ENCODE measurements at places on chromosomes 11 and 22.

GRCh38 chr11:101446238-101446637 lies 137.6 kb downstream of the TRPC6 start:
- no peak for DNase-seq

- no peak for DNase-seq
Measured at GRCh38 chr22:39662686-39663052, 92.1 kb downstream of the CACNA1I start.

DNA sequence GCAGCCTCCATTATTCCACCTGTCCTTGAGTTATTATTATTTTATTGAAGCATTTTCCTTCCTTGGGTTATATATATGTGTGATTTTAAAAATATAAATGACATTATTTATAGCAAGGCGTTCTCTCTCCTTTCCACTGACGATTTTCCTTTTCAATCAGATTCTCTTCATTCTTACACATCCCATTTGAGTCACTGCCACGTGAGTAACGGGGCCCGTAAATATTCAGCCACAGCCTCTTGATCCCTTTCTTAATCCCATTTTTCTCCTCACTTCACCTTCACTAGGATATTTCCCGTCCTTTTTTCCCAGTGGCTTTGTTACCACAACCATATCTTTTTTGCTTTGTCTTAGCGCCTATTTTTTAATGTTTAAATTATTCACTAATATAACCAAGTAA lies 396.2 kb downstream of the NTM start:
- no peak for DNase-seq

GRCh38 chr11:119446871-119447663 lies 24.1 kb upstream of the THY1 start:
- DNase-seq: no peak

GRCh38 chr11:69382131-69383128 lies 88.5 kb downstream of the MYEOV start:
- no peak for DNase-seq

DNA sequence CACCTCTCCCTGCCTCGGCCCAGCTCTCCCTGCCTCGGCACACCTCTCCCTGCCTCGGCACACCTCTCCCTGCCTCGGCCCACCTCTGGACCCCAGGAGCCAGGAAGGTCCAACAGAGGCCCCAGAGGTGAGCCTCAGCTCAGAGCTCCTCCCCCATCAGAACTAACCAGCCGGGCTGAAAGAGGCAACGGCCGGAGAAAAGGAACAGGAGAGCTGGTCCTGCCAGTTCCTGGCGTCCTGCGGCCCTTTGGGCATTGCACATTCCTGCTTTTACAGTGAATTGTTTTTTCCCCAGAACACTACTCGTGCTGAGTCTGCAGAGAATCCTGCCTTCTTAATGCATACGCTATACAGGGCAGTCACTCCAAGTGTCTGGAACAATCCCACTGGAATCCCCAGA lies 45.8 kb downstream of the LMO1 start:
- DNase-seq: no peak

- DNase-seq: no peak
Measured at GRCh38 chr11:1281974-1282365, 27.5 kb downstream of the TOLLIP start.

- DNase-seq: no peak
Measured at GRCh38 chr11:79637219-79637618, 196.4 kb upstream of the TENM4 start.

GRCh38 chr11:34356913-34357700 lies 703 bp downstream of the ABTB2 start:
- DNase-seq: no peak

DNA sequence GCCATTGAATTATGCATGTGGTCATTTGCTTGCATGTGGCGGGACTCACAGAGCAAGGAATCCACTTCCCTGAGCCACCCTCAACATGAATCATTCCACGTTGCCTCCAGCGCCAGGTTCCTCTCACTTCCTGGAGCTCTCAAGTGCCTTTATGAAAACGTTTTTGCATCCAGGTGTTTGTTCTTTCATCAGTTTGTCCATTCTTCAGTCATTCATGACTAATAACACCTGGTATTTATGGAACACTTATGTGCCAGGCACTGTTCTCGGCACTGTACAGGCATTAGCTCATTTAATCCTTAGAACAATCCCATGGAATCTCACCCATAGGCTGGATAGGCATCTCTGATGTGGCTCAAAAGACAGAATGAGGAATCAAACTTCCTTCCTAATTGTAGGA lies 256.1 kb upstream of the SYN3 start:
- no peak for DNase-seq

DNA sequence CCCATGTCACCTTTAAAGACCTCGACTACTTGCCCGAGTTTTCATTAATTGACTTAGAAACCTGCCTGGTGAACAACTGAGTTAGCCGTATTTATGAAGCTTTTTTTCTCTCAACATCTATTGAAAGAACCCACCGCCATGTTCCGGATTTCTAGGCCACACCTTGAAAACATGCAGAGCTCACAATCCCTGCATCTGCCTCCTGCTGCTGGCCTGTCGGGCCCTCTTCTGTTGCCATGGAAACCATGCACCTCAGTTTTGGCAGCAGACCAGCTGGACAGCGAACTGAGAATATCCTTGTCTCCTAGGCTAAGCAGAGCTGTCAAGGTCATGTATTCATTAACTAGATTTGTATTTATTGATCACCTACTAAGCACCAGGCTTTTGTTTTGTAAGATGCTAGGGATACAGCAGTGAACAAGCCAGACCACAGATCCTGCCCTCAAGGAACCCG lies 4.3 kb upstream of the PATZ1 start:
- no peak for DNase-seq

- DNase-seq: no peak
Measured at GRCh38 chr22:46027211-46028105, 50.5 kb upstream of the WNT7B start.

DNA sequence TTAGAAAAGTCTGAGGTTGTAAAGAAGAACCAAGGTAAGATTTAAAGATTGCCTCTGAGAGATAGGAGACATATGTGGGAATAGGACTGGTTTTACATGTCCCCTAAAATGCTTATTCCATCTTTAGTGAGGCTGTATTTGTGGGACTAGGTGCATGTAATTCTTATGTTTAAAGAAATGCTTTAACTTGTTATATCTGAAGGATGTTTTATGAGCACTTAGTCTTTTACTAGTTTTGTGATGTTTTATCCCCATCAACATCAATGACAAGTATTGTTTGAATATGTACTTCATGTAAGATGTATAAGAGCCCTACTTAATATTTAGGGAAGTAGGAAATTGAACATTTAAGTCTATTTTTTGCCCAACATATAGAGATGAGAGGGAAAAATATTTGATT lies 24.7 kb downstream of the GRAMD1B start:
- no peak for DNase-seq

GRCh38 chr11:119266063-119266462 lies 50.9 kb downstream of the MCAM start:
- no peak for DNase-seq

GRCh38 chr11:92380882-92381281 lies 156.3 kb downstream of the FAT3 start:
- DNase-seq: no peak

- no peak for DNase-seq
Measured at GRCh38 chr22:20992056-20992442, 9.9 kb downstream of the THAP7 start.

GRCh38 chr22:39962071-39962470 lies 1.9 kb downstream of the TMA7B start:
- no peak for DNase-seq

DNA sequence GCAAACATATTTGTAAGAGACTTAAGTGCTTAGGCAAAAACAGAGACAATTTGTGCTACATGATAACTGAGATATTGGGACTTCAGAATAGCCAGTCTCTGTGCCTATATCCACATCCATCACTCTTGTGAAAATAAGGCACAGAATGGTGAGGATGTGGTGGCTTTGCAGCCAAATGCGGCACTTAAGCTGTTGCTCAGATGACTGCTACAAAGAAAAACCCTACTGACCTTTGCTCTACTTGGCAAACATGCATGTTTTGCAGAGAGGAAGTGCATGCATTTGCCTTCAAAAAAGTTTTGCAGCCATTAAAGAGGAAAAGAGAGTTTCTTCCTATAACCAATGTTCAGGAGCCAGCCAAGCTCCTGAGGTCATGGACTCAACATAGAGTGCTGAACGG lies 675.0 kb upstream of the KIRREL3 start:
- no peak for DNase-seq

DNA sequence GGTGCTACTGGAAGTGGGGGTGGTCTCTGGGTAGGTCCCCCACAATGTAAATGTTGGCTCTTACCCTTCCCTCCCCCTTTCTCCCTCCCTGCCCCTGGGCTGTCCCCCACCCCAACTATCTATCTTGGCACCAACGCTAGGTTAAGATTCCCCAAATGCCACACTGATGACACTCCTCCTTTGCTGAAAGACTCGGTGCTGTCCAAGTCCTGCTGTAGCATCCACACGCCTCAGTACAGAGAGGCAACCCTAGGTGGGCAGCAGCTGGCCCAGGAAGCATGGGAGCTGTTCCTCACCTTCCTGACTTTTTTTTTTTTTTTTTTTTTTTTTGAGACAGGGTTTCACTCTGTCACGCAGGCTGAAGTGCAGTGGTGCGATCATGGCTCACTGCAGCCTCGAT lies 3.4 kb upstream of the KCTD17 start:
- DNase-seq: no peak

- DNase-seq: no peak
Measured at GRCh38 chr11:17421781-17422180, 33.3 kb upstream of the KCNJ11 start.

DNA sequence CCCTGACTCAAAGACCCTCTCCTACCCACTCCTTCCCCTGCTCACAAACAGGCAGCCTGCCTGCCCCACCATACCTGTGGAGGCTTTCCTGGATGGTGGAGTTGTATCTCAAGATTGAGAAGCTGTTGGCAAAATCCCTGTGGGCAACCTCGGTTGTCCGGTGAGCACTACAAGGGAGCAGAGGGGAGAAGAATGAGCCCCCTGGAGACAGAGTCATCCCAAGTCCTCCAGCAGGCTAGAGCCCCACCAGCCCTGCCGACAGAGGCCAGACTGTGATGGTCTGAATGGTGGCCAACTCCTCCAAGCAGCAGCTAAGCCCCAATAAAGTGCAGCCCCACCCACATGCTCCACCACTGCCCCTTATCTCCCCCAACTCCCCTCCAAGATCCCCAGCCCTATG lies 17.5 kb downstream of the TMPRSS13 start:
- no peak for DNase-seq

- DNase-seq: no peak
Measured at GRCh38 chr22:44566911-44567310, 68.9 kb upstream of the RTL6 start.

DNA sequence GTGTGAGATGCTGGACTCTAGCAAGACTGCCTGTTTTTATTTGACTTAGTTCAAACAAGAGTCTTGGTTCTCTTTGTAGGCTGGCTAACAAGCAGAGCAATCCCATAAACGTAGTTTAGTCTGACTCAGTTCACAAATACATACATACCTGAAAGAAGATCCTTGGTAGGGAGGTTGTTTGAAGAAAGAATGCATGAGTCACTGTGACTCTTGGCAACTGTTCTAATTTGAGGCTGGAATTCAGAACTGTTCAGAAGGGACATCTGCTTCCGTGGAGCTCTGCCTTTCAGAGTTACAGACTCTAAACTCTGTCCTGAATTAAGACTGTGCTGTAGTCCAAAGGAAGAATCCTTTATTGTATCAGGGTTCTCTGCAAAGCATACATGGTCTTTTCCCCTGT lies 32.2 kb downstream of the C2CD3 start:
- DNase-seq: no peak

GRCh38 chr11:116397602-116398084 lies 375.1 kb downstream of the BUD13 start:
- DNase-seq: no peak

DNA sequence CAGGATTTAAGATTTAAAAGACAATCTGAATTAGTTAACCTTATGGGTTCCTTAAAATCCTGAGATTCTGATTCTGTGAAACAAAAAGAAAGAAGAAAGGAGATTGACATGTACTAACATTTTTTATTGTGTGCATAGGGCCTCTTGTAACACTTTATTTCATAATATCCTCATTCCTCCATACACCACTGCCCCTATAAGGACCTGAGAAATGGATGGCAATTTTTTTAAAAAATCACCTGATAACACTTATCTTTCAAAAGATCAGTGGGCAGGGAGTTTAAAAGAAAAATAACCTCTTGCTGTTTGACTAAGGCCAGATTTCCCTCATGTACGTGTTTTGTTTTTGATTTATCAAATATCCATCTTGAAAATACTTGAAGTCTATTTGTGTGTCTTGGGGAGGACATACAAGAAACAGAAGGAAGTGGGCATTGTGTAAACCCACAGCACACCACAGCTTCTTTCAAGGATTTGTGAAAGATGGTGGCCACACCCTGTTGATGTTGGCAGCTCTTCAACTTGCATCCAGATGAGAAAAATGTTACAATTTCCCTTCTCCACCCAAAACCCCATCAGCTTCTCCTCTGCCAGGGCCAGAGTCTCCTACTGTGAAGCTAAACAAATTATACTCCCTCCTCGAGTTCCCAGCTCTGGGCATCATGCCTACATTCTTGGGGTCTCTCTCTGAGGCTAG lies 35.0 kb upstream of the MPEG1 start:
- no peak for DNase-seq

DNA sequence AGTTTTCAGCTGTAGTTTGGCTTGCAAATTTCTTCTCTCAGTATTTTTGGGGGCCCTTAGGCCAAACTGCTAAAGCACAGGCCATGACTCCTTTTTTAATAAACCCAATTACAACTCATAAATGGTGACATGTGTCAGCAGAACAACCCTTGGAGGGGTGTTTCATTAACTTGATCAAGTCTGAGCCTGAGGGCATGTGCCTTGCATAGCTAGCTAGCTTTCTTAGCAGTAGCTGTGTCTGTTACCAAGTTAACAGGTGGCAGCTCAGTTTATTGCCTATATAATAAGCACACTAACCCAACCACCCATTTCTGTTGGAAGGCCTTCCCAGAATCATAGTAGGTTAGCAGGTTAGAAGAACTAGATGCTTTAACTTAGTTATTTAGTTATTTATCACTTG lies 950.3 kb upstream of the CCDC90B start:
- DNase-seq: no peak

GRCh38 chr11:118341815-118342489 lies 553 bp downstream of the CD3D start:
- DNase-seq: no peak

DNA sequence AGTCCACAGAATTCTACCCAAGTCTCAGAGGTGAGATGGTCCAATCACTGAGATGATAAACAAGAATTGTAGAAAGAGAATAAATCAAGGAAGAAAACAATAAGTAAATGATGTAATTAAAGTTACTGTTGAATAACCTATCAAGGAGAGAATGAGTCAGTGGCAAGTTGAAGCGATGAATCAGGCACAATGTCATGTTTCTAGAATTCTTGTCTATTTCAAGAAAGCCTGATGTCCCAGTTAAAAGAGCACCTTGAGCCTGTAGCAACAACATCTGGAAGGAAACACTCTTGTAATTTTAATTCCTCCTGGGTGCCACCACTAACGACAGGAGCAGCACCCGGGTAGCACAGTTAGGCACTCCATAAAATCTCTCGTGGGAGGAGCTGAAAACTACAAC lies 67.9 kb upstream of the SLC35C1 start:
- DNase-seq: no peak

DNA sequence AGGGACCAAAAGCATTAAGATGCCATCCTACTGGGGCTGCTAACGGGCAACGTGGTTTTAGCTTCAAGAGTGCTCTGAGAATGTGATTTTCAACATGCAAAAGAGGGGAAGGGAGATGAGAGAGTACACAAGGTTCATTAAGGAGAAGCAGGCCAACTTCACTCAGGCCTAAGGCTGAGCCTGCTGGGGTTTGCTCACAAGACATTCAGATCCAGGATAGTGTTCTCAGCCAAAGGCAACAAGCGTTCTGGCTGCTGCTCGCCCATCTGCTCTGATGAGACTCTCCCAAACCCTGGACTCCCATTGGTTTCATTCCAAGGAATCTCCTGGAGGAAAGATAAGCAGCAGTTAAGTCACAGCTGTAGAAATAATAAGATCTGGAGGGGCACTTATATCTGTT lies 23.6 kb upstream of the UPB1 start:
- no peak for DNase-seq

Measured in NCI-H187 treated with DMSO at 0.1 percent for 48 hours (cell line).